ENCODE measurements at places on chromosomes 1 and 21.

- no peak for DNase-seq
These were observed 467.6 kb upstream of the PKN2 start for GRCh38 chr1:88216441-88216840.

DNA sequence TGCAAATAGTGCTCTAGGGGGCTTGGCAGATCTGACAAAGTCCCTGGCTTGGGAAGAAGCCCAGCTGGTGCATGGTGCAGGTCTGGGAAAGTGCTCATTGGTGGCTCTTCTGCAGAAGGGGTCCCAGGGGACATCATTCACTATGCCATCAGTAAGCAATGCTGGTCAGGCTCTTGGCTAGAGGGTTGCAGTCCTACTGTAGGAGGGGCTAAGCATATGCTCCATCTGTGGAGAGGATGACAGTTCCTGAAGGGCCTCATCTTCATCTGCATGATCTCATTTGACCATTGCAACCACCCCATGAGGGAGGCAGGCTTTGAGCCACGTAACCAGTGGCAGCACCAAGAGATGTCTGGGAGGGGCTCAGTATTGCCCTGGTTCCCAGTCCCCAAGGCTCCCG, 31.5 kb upstream of the VASH2 start:
- DNase-seq = no peak

DNA sequence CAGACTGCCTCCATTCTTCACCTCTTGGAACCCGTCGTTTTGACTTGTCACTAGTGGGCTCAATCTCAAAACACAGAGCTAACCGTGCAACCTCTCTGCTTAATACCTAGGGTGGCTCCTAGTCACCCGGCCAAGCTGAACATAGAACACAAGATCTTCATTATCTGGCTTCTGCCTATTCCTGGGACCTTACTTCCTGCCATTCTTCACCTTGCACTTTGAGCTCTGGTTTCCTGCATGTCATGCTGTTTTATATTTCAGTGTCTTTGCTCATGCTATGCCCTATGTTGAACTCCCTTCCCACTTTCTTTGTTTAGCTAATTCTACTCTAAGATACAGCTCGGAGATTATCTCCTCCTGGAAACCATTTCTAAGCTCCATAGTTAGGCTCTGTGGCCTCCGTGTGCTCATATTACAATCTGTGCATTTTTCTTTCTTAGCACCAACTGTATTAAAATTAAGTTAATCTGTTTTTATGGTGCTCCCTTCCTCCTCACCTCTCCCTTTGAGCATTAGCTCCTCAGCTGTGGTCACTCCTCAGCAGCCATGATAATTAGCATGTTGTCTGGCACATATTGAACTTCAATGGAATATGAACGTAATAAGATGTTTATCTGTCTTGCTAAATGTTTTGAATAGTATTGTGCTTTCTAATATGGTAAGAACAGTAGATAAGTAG, 13.1 kb downstream of the GPSM2 start:
- DNase-seq = no peak

GRCh38 chr1:232404981-232405731, 224.8 kb downstream of the SIPA1L2 start:
- DNase-seq = no peak

DNA sequence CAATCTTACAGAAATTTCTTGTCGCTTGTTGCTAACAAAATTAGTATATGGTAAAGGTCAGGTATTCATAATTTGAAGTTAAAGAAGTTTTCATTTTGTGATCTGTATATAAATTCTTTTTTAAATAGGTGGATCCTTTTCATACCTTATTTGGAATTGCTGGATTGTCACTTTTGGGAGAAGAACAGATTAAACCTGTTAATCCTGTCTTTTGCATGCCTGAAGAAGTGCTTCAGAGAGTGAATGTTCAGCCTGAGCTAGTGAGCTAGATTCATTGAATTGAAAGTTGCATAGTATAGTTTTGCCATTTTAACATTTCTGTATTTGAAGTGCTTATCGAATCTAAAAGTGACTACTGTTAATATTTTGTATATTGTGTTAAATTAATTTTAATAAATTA, 2.3 kb upstream of the MSH4 start:
- DNase-seq = no peak

DNA sequence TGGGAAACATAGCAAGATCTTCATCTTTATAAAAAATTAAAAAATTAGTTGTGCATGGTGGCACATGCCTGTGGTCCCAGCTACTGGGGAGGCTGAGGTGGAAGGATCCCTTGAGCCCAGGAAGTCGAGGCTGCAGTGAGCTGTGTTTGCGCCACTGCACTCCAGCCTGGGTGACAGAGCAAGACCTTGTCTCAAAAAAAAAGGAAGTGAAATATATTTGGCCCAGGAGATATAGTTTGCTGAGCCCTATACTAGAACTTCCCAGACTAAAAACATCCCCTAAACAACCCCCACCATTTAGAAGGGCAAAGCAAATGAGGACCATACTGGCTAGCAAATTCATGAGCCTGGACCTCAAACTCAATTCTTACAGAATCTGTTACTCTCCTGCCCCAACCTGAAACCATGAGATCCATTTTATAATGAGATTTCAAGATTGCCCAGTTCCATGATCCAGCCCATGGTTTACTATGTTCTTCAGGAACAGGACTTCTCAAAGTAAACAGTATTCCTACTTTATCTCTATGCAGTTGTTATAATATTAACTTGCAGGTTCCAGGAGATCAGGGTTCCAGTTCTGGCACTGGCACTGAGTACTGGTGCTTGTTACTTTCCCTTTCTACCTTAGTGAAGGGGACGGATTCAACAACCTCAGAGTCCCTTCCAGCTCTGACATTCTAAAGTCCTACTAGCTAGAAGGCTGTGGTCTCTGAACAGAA, 48.9 kb upstream of the TADA1 start:
- no peak for DNase-seq

DNA sequence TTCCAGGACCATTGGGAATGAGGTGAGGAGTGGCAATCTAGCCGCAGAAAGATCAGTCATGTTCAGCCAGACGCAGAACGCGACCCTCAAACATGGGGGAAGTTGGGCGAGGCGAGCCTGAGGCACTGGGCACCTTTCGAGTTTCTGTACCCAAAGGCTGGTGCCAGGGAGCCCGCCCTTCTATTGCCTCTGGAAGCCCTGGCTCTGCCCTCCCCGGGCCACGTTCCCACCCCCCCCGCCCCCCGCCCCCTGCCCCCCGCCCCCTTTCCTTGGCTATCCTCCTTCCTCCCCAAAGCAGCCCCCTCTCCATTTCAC, 2.2 kb upstream of the ZBTB7B start:
- DNase-seq = no peak

DNA sequence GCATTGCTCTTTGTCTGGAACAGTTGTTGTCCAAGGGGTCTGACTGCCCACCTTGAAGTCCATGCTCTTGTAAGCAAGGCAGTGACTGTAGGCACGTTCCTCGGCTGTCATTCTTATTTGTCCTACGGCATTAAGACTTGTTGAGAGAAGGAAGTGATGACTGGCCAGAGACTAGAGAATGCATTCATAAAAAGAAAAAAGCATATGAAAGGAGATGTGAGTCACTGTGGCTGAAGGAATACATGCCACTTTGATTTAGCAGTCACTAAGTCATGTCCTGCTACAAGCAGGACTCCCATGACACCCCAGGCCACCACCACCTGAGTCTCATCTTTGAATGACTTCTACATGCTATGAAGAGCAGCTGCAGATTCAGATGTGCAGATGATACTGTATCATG, 50.5 kb downstream of the CNN3 start:
- no peak for DNase-seq

GRCh38 chr1:89842567-89843272, 21.9 kb downstream of the LRRC8D start:
- no peak for DNase-seq

DNA sequence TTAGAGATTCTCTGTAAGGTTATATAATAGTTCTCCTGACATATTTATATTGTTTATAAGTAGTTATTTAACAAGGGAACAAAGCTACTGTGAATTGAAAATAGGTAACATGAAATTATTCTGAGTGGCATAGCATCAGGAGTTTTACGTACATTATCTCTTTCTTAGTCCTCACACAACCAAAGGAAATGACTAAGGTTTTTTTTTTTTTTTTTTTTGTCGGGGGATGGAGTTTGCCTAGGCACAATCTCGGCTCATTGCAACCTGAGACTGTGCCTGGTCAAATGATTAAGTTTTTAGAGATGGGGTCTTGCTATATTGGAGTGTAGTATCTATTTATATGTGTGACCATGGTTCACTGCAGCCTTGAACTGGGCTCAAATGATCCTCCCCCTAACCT, 24.9 kb downstream of the TMED5 start:
- DNase-seq = no peak

- no peak for DNase-seq
These were observed 81.0 kb downstream of the PDE9A start for GRCh38 chr21:42734323-42734971.

- DNase-seq = no peak
These were observed 1.2 kb upstream of the XPR1 start for GRCh38 chr1:180630408-180631193.

DNA sequence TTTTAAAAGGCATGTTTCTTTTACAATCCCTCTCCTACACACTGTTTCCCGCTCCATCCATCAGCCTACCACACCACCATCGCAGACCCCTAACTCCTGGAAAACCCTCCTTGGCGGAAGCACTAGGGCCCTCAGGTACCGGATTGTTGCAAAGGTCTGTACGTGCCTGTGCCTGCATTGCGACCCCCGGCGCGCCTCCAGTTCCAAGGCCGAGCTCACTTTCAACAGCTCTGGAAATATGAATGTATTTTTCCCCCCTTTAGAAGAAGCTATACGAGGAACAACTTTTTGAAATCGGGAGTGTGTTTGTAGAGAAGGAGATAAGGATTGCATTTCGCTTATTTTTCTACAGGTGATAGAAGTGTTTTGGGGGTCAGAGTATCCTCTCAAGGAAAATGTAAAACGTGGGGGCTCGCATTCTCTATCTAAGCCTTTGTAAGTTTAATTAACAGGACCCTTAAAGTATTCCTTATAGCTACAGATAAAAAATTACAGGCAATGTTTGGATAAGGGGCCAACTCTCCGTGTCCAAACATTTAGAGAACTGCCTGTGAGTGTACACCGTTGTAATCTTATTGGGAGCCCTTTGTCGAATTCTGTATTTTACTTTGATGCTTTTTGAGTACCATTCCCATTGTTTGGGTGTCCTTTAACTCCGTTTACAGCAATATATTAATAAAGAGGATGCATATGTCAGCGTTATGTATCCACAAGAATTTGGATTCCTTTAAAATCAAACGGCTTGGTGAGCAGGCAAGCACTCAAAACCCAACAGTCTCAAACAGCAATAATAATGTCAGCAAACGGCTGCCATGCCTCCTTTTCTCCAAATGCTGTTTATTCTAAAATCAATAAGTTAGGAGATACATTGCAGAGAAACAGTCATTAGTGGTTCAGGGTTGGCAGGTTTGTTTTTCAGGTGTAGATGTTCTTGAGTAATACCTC, 5.9 kb downstream of the PRRX1 start:
- DNase-seq = no peak

- DNase-seq = no peak
These were observed 24.5 kb downstream of the SIM2 start for GRCh38 chr21:36723371-36723881.

- DNase-seq = no peak
These were observed 157.9 kb upstream of the NRIP1 start for GRCh38 chr21:15222707-15223106.

DNA sequence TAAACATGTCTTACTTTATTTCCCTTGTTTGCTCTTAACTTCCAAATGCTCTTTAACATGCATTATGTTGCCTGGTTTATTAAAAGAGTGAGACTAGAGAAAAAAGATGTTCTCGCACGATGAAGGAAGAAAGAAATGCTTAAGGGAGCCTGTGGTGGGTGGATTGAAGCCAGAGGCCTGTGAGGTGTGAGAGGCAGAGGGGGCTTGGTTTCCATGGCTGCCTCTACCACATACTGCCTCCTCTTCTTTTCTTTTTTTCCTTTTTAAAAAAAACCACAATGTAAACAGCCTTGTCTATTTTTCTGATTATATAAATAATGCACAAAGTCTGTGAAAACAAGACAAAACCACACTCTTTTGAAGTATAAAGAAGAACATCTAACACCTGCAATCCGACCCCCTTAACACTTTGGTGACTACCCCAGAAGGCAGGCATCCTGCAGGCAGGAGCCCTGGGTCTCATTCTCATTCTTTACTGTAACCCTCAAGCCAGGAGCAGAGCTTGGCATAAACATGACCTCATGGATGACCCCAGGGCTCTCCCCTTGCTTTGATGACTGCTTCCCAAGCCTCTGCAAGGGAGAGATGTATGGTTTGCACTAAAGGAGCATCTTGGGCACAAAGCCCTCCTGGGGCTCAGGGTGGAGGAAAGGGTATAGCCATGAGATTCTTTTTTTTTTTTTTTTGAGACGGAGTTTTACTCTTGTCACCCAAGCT, 10.1 kb upstream of the PARP1 start:
- no peak for DNase-seq

DNA sequence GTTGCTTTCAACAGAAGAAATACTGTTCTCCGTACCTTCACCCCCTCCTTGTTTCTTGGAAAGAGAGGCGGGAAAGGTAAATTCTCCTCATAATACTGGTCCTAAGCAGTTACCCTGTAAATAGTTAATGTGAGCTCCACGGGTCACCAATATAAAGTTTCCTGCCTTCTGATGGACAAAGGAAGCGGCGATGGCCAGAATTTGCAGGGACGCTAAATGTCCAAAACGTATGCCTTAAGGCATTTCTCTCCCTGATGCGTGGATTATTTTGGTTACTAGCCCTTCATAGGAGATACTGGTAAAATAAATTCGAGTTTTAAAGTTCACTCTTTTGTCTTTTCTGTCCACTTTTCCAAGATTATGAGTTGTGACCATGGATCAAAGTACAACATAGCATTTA, 898 bp upstream of the PTGS2 start:
- DNase-seq = no peak

GRCh38 chr1:55304229-55304740, 89.1 kb upstream of the USP24 start:
- no peak for DNase-seq

DNA sequence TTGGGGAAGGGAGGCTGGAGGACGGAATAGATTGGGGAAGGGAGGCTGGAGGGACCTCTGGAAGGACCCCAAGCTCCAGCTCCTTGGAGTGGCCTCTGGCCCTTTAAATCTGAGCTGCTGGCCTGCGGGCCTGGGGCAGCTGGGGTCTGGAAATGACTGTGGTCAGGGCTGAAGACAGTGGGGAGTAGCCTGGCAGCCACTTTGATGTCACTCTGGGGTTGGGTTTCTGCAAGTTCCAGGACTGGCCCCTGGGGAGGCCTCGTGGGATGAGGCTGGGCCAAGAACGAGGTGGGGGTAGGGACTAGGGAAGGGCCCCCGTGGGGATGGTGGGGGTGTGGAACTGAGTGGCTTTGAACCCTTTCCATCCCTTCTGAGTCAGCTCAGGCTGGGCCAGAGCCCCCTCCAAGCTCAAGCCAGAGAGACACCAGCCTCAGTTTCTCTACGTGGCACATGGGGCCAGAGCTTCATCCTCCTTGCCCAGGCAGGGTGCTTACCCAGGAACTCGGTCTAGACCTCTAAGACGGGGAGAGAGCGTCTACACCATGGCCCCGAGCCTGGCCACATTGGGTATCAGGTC, 59.7 kb downstream of the ALPL start:
- DNase-seq = no peak

- DNase-seq = no peak
These were observed 234.0 kb downstream of the NPHP4 start for GRCh38 chr1:5758000-5758858.

All from T-helper 9 cell (primary cell).